Esophagus (tissue), 2 donors: ENCODE measurements at places on chromosomes 3 and 15. TPM values are rescaled to one million over a fixed set of nuclear protein-coding genes. Genes with fewer than 3 reads are reported as not detected.

TCTA gene
- 14.5 TPM for polyA plus RNA-seq

LRRIQ4 gene
- not detected for polyA plus RNA-seq

AVEN gene
- polyA plus RNA-seq: 11.1 TPM

FBXO22 gene
- 12.9 TPM for polyA plus RNA-seq

DNAJA4 gene
- 14.6 TPM for polyA plus RNA-seq
